ENCODE measurements at places on chromosomes 1 and 21.

DNA sequence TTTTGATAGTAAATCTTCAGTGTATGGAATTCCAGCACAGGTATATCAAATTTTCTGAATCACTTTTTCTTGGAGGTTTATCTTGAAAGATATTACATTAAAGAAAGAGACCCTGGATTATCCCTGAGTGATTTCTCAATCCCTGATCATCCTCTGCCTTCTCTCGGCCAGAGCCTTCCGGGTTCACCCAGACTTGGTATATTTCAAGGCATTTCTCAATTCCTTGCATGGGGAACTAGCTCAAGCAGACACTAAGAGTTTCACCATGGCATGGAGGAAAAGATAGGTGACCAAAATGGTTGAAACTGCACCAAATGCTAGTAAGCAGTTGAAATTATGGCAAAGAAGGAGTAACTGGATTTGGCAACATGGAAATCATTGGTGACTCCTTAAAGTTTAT, 5.7 kb downstream of the VAMP4 start:
- no peak for DNase-seq

GRCh38 chr1:98985687-98986086, 19.0 kb downstream of the PLPPR5 start:
- no peak for DNase-seq

- no peak for DNase-seq
Observed at GRCh38 chr1:12251442-12251841, 21.6 kb downstream of the VPS13D start.

GRCh38 chr1:232364654-232365382, 265.1 kb downstream of the SIPA1L2 start:
- DNase-seq, result no peak

DNA sequence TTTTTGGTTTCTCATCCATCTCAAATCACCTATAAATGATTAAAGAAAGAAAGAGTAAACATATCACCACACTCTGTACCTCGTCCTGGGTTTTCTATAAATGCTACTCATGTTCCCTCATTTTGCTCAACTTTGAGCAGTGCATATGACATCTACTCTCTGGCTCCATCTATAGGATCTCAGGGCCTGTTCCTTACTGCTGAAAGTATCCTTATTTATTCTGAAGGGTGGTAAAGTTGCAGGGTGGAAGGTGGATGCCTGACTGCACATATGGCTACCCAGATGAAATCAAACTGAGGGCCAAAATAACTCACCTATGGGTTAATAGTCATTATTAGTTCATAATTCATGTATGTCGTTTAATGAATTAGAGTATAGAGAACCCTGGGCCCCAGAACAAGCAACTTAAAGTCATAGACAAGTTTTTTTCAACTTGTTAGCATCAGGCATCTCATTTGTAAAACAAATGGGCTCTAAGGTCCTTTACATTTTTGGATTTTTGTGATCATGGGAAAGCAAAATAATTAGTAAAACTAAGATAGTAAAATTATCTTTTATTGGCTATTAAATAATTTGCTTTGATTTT, 46.5 kb downstream of the NCF2 start:
- no peak for DNase-seq

DNA sequence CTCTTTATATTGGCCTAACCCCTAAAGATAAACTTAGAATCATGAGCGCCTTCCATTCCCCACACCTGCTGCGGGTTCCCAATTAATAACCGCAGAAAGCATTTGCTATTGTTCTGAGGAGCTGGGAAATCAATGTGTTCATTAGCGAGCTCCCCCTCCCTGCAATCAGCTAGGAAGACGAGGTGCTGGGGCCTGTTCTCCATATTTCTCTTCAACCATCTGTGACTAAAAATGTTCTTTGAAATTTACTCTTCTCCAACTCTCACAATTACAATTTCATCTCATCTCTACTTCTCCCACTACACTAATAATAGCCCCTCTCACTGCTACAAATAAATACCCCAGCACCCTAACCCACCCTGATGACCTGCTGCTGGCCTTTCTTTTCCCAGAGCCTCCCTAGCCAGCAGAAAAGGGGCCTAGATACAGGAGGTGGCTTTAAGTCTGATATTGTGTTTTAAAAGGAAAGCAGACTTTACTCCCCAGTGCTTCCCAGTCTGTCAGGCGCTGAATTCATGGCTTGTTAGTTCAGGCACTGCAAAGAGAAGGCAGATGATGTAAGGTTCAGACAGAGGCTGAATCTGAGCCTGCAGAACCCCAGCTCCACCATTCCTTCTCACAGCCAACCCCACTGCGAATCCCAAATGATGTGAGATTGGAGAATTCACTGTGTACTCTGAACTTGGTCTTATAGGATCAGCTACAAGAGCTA, 477.5 kb upstream of the DAB1 start:
- DNase-seq, result no peak

- DNase-seq, result no peak
Observed at GRCh38 chr1:150516050-150516591, 569 bp downstream of the FALEC start.

- DNase-seq, result no peak
Observed at GRCh38 chr1:167679714-167680113, 42.1 kb upstream of the MPZL1 start.

DNA sequence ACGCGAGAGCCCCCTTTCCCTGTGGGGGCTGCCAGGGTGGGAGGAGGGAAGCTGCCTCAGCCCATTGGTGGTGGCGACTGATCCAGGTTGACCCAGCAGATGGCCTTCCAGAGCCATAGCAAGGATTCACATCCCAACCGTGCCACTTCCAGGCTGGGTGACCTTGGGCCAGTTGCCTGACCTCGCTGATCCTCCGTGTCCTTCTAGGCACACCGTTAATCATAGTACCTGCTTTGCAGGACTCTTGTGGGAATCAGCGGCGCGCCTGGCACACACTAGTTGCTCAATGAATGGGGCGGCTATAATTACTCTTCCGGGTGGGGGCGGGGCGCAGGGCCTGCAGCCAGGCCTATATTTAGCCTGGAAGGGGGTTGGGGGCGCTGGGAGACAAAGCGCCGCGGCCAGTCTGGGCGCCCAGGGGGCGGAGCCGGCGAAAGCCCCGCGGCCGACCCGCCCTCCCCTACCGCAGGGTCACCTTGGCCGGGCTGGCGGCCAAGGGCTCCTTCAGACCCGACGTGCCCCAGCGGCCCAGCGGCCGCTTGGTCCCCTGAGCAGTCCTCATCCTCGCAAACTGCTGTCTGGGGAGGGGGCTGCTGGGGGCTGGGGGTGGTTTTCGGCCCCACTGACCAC, 5.1 kb downstream of the HSPB7 start:
- DNase-seq, result no peak

- DNase-seq, result no peak
Observed at GRCh38 chr1:25800703-25801377, 847 bp downstream of the SELENON start.

DNA sequence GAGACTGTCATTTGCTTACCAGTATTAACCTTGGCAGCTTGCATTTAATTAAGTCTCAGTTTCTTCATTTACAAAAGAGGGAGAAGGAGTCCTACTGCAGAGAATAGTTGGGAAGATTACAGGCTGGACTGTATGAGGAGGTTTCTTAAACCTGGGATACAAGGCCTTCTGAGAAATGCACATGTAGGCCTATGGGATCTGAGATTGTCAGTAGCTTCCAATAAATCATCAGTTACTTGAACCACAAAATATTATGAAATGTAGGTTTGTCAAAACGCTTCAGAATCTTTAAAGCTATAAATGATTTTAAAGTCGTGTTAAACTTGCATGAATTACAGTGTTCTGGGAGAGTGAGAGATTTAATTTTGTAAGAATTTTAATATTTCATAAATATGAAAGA, 69.6 kb downstream of the NRIP1 start:
- no peak for DNase-seq

GRCh38 chr1:87404296-87404695, 75.6 kb downstream of the LMO4 start:
- DNase-seq, result no peak

GRCh38 chr1:162562470-162562828, 927 bp downstream of the UAP1 start:
- no peak for DNase-seq

- no peak for DNase-seq
Observed at GRCh38 chr1:71390518-71390917, 309.7 kb upstream of the ZRANB2 start.

- DNase-seq, result no peak
Observed at GRCh38 chr1:111099289-111099688, 40.6 kb downstream of the DRAM2 start.

GRCh38 chr1:169601096-169601881, 15.0 kb upstream of the F5 start:
- no peak for DNase-seq

DNA sequence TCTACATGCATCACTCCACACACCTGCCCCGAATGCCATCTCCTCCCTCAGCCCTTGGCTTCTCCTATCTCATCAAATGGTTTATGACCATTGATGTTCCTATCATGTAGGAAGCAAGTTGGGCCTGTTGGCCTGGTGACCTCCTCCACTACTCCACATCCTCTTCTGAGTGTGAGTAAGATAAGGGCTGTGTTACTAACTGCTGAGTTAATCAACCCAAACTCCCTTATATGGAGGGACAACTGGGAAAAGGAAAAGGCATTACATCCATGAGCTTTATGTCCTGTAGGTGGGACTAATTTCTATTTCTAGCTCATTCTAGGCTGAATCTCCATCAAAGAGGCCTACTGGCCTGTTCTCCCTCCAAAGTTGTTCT, 57.6 kb downstream of the WLS start:
- no peak for DNase-seq

DNA sequence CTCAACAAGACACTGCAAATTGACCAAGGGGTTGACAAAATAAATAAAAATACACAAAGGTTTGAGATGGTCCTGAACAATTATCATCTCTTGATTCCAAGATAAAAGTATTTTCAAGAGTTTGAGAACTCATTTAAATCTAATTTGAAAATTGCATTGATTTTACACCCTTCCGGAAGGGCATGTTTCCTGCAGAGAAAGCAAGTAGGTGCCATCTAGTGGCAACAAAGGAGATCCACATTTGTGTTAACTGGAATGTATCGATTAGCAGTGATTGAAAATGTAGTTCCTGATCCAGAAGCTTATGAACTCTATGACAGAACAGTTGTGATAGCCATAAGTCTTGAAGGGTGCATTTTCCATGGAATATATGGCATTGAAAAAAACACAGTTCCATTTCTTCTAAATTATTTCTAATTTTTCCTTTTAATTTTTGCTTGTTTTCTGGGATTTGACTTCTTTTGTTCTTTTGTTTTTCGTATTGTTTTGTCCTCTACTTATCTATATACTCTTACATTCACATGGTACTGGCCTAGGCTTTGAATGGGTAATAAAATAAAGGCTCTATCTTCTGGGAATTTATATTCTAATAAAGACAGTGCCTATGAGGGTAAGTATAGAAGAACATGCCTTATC, 143.7 kb downstream of the DNM3 start:
- no peak for DNase-seq

- DNase-seq, result no peak
Observed at GRCh38 chr1:221994274-221994698, 252.4 kb upstream of the DUSP10 start.

DNA sequence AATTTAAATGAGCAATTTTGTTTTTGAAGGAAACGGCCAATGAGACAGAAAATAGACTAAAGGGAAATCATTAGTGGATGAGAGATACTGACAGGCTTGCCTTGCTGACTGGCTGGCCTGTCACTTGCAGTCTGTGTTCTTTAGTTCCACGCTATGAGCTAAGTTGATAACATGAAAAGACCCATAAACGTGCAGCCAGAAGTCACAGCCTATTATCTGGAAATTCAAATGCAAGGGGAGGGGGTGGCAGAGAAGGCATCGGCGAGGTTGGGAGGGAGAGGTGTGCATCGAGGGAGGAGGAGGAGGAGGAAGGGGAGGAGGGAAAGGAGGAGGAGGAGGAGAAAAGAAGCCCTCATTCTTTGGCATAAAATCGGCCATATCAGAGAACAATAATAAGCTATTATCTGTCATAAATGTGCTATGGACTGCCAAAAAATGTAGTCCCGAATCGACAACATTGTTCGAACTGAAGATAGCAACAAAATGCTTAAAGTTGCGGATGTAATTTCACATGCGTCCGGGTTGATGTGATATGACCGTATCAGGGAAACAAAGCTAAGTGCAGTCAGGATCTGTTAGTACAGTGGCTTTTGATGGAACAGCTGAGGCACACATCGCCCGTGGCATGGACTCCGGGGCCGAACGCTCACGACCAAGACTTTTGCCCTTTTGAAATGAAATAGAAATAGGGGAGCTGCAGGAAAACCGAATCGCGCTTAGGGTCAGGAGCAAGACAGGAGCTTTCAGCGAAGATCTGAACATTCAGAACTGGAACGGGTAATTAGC, 11.6 kb upstream of the BARHL2 start:
- no peak for DNase-seq

- DNase-seq, result no peak
Observed at GRCh38 chr1:108556066-108556465, 3.8 kb upstream of the EEIG2 start.

- no peak for DNase-seq
Observed at GRCh38 chr1:155669233-155670162, 19.1 kb downstream of the YY1AP1 start.

GRCh38 chr1:186188004-186188539, 187.0 kb downstream of the TPR start:
- DNase-seq, result no peak

- DNase-seq, result no peak
Observed at GRCh38 chr1:66998972-66999371, 55.0 kb downstream of the SLC35D1 start.

GRCh38 chr1:243287123-243287460, 31.3 kb downstream of the SDCCAG8 start:
- no peak for DNase-seq

DNA sequence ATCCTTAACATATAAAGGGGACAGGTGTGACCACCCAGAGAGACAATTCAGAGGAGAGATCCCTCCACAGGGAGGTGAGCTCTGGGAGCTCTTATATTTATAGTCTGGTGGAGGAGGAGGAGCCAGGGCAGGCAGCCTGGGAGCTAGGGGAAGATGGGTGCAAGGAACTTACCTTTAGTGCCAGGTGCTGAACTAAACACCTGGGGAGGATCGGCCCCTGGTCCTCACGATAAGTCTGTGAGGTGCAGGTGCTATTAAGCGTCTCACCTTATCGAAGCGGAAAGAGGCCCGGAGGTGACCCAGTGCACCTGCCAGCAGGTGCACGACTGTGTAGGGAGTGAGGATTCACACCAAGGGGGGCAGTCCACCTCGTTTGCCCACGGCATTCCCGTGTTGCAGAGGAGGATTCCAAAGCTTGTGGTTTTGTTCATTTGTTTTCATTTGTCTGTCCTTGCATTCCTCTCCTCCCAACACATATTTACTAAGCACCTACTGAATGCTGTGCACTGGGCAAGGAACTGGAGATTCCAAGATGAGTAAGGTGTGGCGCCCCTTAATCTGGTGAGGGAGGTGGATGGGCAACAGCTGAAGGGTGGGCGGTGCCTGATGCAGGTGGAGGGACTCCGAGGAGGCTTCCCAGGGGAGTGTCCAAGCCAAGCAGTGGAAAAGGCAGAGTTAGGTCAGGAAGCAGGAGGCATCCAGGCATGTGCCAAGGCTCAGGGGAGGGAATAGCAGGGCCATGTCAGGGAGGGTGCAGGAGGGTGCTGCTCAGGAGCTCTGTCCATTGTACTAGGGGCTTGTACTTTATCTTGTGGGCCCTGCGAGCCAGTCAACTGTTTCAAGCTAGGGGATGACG, 11.5 kb downstream of the ARHGEF10L start:
- no peak for DNase-seq

- DNase-seq, result no peak
Observed at GRCh38 chr1:157000686-157001085, 44.9 kb downstream of the ARHGEF11 start.

- DNase-seq, result peak; percentile 5
Observed at GRCh38 chr1:223628233-223629125, 37.0 kb downstream of the CAPN8 start.
